ENCODE measurements at places on chromosomes 7 and 10. TPM values are rescaled to one million over a fixed set of nuclear protein-coding genes. Genes with fewer than 3 reads are reported as not detected.

The CDHR3 gene
- polyA plus RNA-seq, result 0.79 TPM

The SH2B2 gene
- 8.4 TPM for polyA plus RNA-seq

The OR2F2 gene
- polyA plus RNA-seq, result not detected

The ZDHHC4 gene
- 38.5 TPM for polyA plus RNA-seq

The LMOD2 gene
- polyA plus RNA-seq, result not detected
